ENCODE measurements at places on chromosomes 16 and 17.

DNA sequence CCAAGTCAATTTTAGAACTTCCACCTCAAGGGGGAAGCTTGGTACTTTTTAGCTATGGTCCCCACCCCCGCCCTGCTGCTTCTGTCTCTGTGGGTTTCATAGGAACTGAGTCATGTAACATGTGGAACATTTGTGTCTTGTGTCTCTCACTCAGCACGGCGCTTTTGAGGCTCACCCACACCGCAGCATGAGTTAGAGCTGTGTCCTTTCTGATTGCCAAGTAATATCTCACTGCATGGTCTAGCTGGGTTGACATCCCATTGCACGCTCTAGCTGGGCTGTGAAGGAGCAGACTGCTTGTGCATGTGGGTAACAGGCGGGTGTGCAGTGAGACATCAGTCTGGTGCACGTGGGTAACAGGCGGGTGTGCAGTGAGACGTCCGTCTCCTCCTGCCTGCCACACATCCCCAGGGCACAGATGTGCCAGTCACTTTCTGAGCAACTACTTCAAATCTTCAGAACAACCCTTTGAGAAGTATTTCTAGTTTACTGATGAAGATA lies 26.4 kb upstream of the SLC7A5 start:
- no peak overlapping the region for H3K4me3 ChIP-seq
- no peaks in the 10 kb centered on the region for H3K4me1 ChIP-seq
- DNase-seq: no peak
- no peaks in the 10 kb centered on the region for H3K27me3 ChIP-seq

- H3K27ac ChIP-seq: no peak overlapping the region
- DNase-seq: no peak
- H3K4me1 ChIP-seq: peaks cover 9% of the 10 kb centered on the region
- H3K36me3 ChIP-seq: peaks cover 8% of the 10 kb centered on the region
- H3K27me3 ChIP-seq: no peaks in the 10 kb centered on the region
Measured at GRCh38 chr16:23640615-23640930, 537 bp downstream of the PALB2 start.

DNA sequence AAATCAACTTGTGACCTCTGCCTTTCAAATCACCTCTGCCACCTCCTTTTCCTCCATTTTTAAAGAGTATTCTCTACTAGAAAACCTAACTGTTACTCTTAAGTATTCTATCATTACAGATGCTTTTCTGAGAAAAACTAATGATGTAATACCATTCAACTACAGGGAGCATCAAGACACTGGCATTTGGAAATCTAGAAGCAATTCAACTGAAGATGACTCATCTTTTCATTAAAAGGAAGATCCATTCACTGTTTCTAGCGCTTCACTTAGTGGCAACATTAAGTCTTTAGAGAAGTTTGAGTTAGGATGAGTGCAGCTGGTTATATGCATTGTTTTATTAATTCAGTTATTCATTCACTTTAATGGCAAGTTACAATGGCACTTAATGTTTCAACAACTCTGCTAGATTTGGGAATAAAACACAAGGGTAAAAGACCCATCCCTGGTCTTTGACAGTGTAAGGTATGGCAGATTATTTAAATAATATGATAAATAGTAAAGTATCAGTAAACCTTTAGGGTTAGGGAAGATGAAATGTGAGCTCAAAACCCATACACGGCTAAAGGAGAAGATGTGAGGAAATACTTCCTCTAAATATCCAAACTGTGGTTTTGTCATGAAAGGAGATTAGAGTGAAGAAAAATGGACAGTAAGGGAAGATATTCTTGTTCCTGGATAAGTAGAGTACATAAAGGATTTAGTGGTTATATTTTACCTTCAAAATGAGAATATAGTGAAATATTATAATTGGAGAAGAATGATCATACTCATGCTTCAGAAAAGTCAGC lies 61.7 kb downstream of the KCNJ2 start:
- no peaks in the 10 kb centered on the region for H3K27me3 ChIP-seq
- DNase-seq: no peak
- no peak overlapping the region for H3K4me3 ChIP-seq

DNA sequence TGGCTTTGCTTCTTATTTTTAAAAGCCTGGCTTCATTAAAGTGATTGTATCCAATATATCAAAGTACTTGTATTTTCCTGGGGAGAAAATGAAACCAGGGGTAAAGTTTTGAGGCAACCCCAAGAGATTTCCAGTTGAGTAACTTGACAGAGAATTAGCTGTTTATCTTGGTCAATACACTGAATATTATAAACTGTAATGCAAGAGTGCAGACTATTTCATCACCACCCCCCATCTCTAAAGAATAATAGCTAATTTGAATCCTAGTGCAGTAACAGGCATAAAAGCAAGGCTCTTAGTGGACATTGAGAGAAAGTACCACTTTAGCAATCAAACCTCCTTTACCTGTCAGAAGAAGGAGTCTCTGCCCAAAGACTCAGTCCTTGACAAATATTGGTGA lies 27.0 kb downstream of the IRX6 start:
- no peaks in the 10 kb centered on the region for H3K36me3 ChIP-seq
- H3K4me1 ChIP-seq: no peaks in the 10 kb centered on the region
- no peak overlapping the region for H3K4me3 ChIP-seq
- no peaks in the 10 kb centered on the region for H3K27me3 ChIP-seq

Measured in neuronal stem cell (in vitro differentiated cells).